Cortex of kidney (tissue), 1 donor: ENCODE measurements at places on chromosomes 12 and 14.

DNA sequence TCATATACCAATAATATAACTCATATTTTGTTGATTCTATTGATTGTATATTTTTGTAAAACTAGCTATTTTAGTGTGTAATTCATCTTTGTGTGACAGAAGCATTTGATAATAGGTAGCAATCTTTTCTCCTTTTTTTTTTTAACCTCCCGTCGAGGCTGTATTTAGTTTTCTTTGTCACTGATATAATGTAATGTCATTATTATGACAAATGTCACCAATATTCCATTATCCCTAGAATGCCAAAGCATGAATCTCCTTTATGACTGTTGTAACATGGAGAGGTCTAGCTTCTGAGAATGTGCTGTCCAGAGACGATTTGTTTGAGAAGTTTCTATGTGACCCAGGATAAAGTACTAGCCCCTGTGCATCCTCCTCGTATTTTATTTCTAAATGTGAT is 639.0 kb upstream of the ATXN7L3B start:
- DNase-seq = no peak

DNA sequence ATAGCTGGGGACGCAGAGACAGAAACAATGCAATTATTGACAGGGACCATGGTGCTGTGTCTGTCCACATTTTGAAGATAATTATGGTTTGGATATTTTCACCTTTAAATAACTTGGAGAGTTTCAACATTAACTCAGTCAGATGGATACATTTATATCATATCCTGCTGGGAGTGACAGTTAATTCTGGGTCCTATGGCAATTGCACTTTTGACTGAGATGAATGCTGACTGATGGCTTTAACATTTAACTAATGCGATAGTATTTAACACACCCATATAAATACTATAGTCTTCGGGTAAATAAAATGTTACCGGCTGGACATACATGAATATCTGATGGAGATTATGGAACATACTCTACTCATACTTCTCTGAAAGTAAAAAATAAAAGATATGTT is 118.3 kb downstream of the LRRK2 start:
- no peak for DNase-seq

GRCh38 chr14:60705100-60705499 is 19.1 kb downstream of the SIX4 start:
- no peak for DNase-seq

DNA sequence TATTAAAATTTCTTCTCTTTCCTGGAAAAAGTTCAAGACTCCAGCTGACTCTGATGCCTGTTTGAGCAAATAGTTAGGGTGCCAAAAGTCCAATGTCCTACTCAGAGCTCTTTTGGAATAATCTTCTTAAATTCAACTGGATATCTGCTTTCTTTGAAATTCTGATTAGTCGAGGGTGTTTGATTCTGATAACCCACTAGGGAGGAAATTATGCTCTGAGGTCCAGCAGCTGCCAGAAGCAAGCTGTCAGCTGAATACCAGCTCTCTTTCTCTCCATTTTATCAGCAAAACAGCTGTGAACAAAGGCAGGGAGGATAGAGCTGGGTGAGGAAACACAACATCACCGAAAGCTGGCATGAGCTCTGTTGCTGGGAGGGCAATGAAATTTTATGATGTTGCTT is 141.5 kb downstream of the CAND1 start:
- DNase-seq = no peak

GRCh38 chr12:6827437-6827911 is 733 bp upstream of the P3H3 start:
- DNase-seq = no peak

- DNase-seq = no peak
Measured at GRCh38 chr14:93056840-93057585, 58.7 kb downstream of the ITPK1 start.

DNA sequence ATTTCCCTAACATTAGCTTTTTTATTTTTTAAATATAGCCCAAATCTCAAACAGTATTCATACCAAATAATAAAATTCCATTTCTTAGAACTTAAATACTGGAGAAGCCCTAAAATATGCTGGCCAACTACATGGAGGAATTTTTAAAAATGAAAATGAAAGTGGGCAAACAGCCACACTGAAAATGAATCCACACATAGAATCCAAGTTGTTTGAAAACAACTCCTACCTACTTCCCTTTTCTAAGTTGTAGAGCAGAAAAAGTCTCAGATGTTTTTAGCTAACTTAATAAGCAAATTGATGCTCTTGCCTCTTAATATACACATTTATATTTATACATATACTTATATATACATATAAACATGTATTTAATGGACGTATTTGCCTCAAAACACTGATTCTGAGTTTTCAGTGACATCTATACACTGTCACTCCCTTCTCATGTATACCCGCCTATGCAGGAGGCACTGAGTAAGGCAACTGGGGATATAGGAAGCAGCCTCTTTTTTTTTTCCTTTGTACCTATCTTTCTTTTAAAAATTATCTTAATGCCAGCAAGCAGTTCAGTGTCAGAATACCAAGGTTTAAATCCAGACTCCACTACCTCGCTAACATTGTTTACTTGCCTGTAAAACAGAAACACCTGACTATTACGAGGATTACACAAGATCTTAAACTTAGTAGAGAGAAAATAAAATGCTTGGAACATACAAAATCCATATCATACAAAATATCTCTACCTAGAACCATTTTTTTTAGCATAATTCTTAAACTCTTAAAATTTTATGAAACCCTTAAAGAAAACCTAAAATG is 13.3 kb downstream of the DICER1 start:
- DNase-seq = no peak

GRCh38 chr12:132494294-132495164 is 4.6 kb downstream of the FBRSL1 start:
- DNase-seq = no peak

DNA sequence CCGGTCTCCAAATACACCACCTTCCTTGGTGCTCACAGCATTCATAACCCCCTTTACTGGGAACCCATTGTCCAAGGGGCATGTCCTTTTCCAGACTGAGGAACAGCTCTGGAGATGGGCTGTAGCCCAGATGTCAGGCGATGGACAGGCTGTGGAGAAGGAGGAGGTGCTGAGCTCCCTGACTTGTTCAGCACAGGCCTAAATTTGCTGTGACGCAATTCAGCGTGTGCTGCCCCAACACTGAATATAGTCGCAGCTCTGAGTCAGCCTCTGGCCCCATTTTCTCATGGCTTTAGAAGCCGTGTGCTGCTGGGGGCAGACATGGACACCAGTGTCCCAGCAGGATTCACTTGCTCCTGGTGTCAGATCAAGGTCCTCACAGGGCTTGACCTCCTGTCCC is 269.1 kb downstream of the EMP1 start:
- no peak for DNase-seq

GRCh38 chr14:75685910-75686309 is 24.9 kb downstream of the TTLL5 start:
- no peak for DNase-seq
